CD4-positive, CD25-positive, alpha-beta regulatory T cell (primary cell): ENCODE measurements at places on chromosomes 2 and 18. TPM values are rescaled to one million over a fixed set of nuclear protein-coding genes. Genes with fewer than 3 reads are reported as not detected.
A peak's percentile ranks its signal among the peaks of the same experiment; 100 is the strongest.

DNA sequence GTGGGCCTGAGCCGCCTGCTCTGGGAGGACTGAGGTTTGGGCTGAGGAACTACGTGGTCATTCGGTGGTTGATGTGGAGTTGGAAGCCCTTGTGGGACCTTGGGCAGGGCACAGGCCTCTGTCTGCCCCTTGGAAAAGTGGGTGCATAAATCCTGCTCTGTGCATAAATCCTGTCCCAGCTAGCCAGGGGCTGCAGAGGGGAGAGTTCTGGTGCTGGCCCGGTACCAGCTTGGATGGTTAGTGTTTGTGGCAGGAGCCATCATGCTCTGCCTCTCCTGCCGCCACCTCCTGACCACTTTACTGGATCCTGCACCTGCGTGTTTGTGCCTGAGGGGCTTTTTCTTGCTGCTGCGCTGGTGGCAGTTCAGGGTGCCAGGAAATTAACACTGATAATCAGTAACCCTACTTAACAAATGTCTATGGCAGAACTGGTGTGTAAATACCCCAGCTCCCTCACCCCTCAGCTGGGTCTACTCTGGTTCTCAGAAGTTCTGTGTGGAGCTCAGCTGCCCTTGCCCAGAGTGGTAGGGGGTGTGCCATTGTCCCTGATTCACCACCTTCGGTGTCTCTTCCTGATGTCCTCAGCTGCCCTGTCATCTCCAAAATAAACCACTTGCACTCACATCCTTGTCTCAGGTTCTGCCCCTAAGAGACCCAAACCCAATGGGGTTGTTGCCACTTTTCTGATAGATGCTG is 156.8 kb downstream of the GLI2 start:
- H3K36me3 ChIP-seq = no peaks in the 10 kb centered on the region
- no peak overlapping the region for H3K27ac ChIP-seq
- H3K4me1 ChIP-seq = no peaks in the 10 kb centered on the region
- no peak for DNase-seq
- no peaks in the 10 kb centered on the region for H3K27me3 ChIP-seq

DNA sequence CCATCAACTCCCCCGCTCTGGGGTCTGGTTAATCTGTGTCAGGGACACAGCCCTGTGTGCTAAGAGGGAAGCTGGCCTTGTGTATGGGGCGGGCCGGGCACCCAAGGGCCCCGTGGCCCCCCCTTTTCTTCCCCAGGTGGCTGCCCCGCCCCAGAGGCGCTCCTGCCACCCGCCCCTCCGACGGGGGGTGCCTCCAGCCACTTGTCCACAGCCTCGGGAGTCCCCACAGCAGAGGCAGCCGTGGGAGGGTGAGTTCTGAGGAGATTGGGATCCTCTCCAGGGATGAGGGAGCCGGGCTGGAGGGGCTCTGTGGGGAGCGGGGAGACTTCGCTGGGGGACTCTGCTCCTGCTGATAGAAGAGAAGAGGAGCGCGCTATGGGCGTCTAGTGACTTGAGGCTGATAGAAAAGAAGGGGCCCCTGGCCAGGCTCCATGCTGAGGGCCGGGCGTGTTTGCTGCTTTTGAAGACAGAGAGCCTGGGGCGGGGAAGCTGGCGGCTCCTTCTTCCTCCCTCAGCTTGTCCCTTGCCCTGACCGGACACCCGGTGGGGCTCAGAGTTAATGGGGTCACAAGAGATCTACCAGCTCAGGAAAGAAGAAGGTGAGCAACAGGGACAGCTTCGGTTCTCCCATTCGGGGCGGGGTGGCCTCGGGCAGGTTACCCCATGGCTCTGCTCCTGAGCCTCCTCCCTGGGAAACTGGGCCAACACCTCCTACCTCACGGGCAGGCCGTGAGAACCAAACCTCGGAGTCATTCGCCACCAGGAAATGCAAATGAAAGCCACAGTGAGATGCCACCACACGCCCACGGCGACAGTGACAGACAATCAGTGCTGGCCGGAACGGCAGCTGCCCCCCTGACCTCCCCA is 89.4 kb upstream of the TAF1B start:
- H3K36me3 ChIP-seq = no peaks in the 10 kb centered on the region
- DNase-seq = no peak
- peak overlapping the region; percentile 38 for H3K27ac ChIP-seq
- H3K4me1 ChIP-seq = peaks cover 29% of the 10 kb centered on the region
- peak overlapping the region; percentile 37 for H3K4me3 ChIP-seq

DNA sequence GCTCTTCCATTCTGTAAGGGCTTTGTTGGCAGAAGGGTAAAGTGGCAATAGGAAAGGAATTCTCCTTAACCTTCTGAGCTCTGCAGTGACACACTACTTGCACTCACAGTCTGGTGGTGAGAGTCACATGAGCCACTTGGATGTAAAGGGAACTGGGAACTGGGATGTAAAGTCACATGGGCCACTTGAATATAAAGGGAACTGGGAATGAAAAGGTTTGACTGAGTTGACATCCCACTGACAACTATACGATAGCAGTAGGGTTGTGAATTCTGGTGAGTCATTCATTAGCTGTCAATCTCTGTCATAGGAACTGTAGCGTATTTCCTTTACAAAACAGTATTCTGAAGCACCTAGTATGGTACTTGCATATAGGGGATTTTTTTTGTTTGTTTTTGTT is 5.5 kb downstream of the RPE start:
- H3K36me3 ChIP-seq = peaks cover 45% of the 10 kb centered on the region
- DNase-seq = no peak

GRCh38 chr2:46878886-46879285 is 36.7 kb downstream of the MCFD2 start:
- no peaks in the 10 kb centered on the region for H3K4me1 ChIP-seq
- no peaks in the 10 kb centered on the region for H3K27me3 ChIP-seq
- no peak overlapping the region for H3K4me3 ChIP-seq

- H3K4me1 ChIP-seq = no peaks in the 10 kb centered on the region
- DNase-seq = no peak
- no peak overlapping the region for H3K27ac ChIP-seq
- H3K27me3 ChIP-seq = no peaks in the 10 kb centered on the region
- H3K4me3 ChIP-seq = no peak overlapping the region
Measured at GRCh38 chr2:102792568-102793208, 30.9 kb downstream of the TMEM182 start.

DNA sequence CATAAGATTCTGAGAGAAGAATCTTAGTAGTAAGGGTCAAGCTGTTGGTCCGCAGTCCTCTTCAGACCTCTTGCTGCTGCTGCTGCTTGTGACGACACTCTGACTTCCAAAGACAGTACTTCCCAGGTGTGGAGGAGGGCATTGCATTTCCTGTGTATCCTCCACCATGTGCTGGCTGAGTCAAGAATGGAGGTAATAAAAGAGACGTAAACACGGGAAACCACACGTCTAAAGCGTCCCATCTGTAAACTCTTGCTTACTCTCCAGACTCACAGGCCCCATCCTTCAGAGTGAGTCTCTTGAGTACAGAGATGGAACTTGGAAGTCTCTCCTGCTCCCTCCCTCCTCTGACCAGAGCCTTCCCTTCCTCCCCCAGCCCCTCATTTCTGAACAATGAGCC is 25.6 kb downstream of the KLHL29 start:
- H3K36me3 ChIP-seq = no peaks in the 10 kb centered on the region
- H3K27ac ChIP-seq = no peak overlapping the region
- no peaks in the 10 kb centered on the region for H3K4me1 ChIP-seq
- no peak overlapping the region for H3K4me3 ChIP-seq

GRCh38 chr2:237564526-237565131 is 1.7 kb upstream of the PRLH start:
- no peaks in the 10 kb centered on the region for H3K36me3 ChIP-seq
- DNase-seq = no peak
- H3K27ac ChIP-seq = no peak overlapping the region
- H3K4me3 ChIP-seq = no peak overlapping the region
- H3K27me3 ChIP-seq = no peaks in the 10 kb centered on the region

DNA sequence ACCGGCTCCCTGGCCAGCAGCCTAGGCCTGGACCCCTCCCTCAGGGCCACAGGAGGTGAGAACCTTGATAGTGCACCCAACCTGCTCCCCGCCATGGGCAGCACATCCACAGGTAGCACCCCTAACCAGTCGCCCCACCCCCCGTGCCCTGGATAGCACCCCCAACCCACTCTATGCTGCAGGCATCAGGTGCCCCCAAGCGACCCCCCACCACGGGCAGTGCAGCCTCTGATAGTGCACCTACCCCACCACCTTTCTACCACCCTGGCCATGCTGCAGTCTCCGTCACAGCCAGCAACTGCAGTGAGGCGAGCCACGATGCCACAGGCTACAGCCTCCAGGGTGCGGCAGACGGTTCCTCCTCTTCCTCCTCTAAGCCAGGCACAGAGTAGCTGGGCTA is 55.6 kb downstream of the SOWAHC start:
- H3K4me1 ChIP-seq = no peaks in the 10 kb centered on the region
- H3K36me3 ChIP-seq = no peaks in the 10 kb centered on the region
- H3K27me3 ChIP-seq = no peaks in the 10 kb centered on the region

DNA sequence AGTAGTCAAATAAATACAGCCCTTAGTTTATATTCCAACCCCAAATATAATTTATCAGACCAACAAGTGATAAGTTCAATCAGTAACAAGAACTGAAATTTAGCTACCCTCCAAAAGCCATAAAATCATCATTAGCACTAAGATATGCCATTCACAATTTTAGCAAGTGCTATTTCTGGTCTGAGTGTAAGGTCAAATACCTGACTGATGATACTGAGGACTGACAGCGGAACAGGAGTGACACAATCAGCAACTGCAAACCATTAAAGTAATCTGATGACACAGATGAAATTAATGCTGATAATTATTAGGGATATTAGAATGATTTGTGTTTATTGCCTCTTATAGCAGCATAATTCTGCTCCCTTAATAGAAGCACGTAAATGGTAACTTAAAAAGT is 152.7 kb upstream of the SPHKAP start:
- no peak overlapping the region for H3K27ac ChIP-seq

DNA sequence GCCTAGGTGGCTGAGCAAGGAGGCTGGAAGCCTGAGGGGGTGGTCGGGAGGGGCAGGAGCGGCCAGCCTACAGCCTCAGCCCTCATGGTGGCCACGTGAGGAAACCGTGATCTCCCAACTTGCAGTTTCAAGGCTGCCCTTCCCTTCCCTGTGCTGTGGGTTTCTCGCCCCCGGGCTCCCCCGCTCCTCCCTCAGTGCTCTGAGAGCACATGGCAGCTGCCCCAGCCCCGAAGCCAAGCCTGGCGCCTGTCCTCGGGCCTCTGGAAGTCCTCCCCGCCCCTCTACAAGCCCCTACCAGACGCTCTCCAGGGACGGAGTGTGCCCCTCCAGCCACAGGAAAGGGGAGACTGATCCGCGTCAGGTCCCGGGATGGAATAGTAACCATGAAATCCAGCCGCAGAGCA is 586 bp upstream of the ANKRD23 start:
- no peak overlapping the region for H3K27ac ChIP-seq
- peaks cover 8% of the 10 kb centered on the region for H3K4me1 ChIP-seq
- peaks cover 22% of the 10 kb centered on the region for H3K36me3 ChIP-seq
- no peak overlapping the region for H3K4me3 ChIP-seq
- DNase-seq = no peak
- H3K27me3 ChIP-seq = no peaks in the 10 kb centered on the region

- no peaks in the 10 kb centered on the region for H3K4me1 ChIP-seq
- H3K36me3 ChIP-seq = no peaks in the 10 kb centered on the region
- DNase-seq = no peak
- H3K27me3 ChIP-seq = peaks cover 14% of the 10 kb centered on the region
- H3K4me3 ChIP-seq = no peak overlapping the region
- H3K27ac ChIP-seq = no peak overlapping the region
Measured at GRCh38 chr2:222272446-222273015, 26.3 kb downstream of the PAX3 start.

GRCh38 chr18:3211236-3211992 is 8.4 kb downstream of the MYOM1 start:
- peaks cover 4% of the 10 kb centered on the region for H3K4me1 ChIP-seq
- DNase-seq = no peak
- H3K27ac ChIP-seq = no peak overlapping the region
- H3K36me3 ChIP-seq = no peaks in the 10 kb centered on the region
- H3K4me3 ChIP-seq = no peak overlapping the region
- H3K27me3 ChIP-seq = no peaks in the 10 kb centered on the region

- no peaks in the 10 kb centered on the region for H3K4me1 ChIP-seq
- no peak for DNase-seq
- H3K27ac ChIP-seq = no peak overlapping the region
- no peaks in the 10 kb centered on the region for H3K27me3 ChIP-seq
Measured at GRCh38 chr2:98572676-98573075, 35.6 kb downstream of the COA5 start.

DNA sequence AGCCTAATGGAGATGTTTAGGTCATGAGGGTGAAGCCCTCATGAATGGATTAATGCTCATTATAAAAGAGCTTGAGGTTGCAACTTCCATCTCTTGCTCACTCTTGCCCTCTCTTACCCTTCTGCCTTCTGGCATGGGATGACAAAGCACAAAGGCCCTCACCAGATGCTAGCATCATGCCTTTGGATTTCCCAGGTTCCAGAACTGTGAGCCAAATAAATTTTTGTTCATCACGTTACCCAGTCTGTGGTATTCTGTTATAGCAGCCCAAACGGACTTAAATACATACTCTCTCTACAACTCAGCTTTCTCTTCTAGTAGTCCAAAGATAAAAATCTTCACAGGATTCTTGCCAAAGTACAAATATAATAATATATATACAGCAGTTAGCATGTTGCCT is 75.8 kb downstream of the LNPK start:
- no peak for DNase-seq
- peaks cover 8% of the 10 kb centered on the region for H3K36me3 ChIP-seq
- no peaks in the 10 kb centered on the region for H3K4me1 ChIP-seq

DNA sequence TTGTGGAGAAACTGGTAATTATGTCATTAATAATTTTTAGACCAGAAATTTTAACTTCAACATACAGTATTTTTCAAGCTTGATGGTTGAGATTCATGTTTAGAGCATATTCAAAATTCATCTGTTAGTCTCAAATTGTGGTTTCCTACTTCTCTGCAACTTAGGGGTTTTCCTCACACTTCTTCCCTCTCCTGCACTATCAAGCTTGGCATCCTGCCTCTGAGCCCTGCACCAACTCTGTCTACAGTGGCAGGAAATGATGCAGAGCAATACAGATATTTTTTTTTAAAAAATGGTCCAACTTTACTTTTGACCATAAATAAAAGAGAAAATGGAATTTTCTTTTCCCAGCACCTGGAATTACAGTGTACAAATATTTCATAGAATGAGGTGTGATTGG is 247.3 kb downstream of the NUP35 start:
- no peak overlapping the region for H3K27ac ChIP-seq
- H3K27me3 ChIP-seq = no peaks in the 10 kb centered on the region
- no peak overlapping the region for H3K4me3 ChIP-seq
- DNase-seq = no peak

- peaks cover 5% of the 10 kb centered on the region for H3K27me3 ChIP-seq
- H3K4me1 ChIP-seq = no peaks in the 10 kb centered on the region
- no peak overlapping the region for H3K27ac ChIP-seq
- no peak overlapping the region for H3K4me3 ChIP-seq
- no peak for DNase-seq
Measured at GRCh38 chr2:11930211-11930761, 183.9 kb downstream of the LPIN1 start.

The POTEI gene
- not detected for total RNA-seq

The AKAIN1 gene
- total RNA-seq = not detected

The ADAM17 gene
- 34.1 TPM for total RNA-seq

The INHA gene
- not detected for total RNA-seq

The ARHGAP15 gene
- total RNA-seq = 261 TPM

The CNTNAP5 gene
- not detected for total RNA-seq

The SSB gene
- 82.0 TPM for total RNA-seq

The TTC27 gene
- 19.9 TPM for total RNA-seq

The FAM161A gene
- 2.2 TPM for total RNA-seq
